Right hindlimb (tissue), 1 donor: ENCODE measurements at places on chromosomes 5 and 9.

- no peak for DNase-seq
These were observed 84.5 kb downstream of the MEGF10 start for GRCh38 chr5:127375124-127375523.

DNA sequence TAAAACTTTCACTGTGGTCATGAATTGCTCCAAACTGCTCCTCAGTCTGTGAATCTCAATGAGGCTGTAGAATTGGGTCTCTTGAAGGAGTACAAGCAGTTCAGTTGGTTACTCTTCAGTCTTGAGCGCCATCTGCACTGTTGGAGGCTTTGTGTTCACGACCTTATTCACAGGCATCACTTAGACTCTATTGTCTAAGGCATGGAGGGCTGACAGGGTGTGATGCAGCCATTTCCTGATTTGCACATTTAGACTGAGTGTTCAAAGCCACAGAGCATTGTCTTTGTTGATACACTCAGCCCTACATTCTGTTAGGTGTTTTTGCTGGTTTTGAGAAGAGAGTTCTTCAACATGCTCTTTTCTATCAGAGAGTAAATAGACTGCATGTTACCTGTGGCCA lies 355.9 kb upstream of the RIOK2 start:
- DNase-seq: no peak

- DNase-seq: no peak
These were observed 781 bp upstream of the COL23A1 start for GRCh38 chr5:178590924-178591423.

GRCh38 chr5:142242272-142242671 lies 82.5 kb downstream of the SPRY4 start:
- no peak for DNase-seq

DNA sequence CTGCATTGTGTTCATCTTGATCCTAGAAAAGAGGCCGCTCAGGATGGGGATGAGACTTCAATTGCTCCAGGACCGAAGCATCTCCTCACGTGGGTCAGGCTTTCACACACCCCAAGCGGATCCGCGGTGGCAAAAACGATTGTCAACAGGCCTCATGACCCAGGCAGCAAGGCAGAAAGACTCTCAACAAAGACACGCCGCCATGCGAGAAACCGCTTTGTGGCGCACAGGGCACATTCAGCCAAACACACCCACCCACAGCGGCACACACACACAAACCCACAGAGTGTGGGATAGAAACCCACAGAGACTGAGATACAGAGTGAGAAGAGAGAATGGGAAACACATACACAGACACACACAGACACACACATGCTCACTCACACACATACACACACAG lies 483.4 kb downstream of the SPATA31A7 start:
- no peak for DNase-seq

DNA sequence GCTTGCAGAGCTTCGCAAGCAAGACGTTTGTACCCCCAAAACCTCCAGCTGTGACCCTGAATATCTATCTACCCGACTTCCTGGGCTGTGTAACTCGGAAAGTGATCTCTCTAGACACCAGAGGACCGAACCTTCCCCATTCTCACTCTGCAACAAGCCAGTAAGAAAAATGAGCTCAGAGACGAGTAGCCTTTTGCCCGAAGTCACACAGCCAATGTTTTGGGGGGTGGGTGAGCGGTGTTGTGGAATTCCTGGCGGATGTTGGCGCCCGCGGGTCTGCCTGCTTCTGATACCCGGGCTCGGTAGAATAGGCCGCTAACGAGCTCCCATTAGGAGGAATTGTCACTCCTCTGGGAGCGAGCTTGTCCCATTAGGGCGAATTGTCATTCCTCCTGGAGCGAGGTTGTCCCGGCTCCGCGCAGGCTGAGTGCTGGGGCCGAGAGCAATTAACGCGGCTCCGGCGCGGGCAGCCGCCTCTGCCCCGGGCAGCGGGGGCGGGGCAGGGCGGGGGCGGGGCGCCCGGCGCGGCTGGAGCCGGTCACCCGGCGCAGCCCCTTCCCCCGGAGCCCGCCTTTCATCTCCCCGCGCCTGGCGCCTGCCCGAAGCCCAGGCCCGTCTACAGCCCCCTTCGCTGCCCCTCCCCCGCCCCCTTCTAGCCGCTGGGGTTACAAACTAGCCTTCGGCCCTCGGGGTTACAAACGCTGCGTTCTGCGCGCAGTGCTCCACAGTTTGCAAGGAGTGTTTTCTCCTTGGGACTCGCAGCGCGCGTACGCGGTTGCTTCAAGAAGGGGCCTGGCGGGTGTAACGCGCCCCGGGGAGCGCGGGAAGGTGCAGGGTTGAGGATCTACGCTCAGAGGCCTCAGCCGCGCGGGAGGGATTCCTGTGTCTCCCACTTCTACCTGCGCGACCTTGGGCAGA lies 3.5 kb upstream of the MSX2 start:
- DNase-seq: no peak

GRCh38 chr9:90741036-90741435 lies 60.6 kb upstream of the SYK start:
- no peak for DNase-seq

- DNase-seq: no peak
These were observed 12.3 kb upstream of the TRAF1 start for GRCh38 chr9:120938851-120939250.

DNA sequence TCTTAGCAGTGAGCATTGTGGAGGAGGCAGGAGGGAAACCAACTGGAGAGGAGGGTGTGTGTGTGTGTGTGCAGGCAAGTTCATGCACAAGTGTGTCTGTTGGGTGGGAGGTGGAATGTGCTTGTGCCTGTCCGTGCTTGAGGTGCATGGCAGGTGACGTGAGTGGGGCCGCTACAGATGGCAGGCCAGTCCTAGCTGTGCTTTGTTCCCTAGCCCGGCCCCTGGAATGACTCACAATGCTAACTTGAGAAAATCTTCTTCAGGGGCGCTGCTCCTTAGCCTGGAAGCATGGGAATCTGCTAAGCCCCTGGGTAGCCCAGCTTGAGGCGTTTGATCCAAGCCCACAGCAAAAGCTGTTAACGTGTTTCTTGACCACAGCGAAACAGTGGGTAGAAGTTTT lies 25.0 kb upstream of the DMRT2 start:
- DNase-seq: no peak

GRCh38 chr9:94300470-94301301 lies 27.8 kb downstream of the NUTM2F start:
- DNase-seq: no peak

GRCh38 chr9:92961627-92962302 lies 14.4 kb downstream of the FGD3 start:
- no peak for DNase-seq

DNA sequence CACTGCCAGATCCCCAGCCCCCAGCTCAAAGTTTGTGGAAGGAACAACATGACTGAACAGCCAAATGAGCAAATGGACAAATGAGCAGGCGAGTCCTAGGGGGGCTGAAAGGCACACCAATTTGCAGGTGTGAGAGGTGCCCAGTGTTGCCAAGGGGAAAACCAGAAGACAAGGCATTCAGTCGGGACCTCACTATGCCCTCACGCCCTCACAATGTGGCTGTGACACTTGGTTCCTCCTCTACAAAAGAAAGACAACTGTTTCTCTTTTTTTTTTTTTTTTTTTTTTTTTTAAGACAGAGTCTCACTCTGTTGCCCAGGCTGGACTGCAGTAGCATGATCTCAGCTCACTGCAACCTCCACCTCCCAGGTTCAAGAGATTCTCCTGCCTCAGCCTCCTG lies 28.0 kb downstream of the TNIP1 start:
- DNase-seq: no peak

GRCh38 chr9:35426627-35427026 lies 63.3 kb upstream of the RUSC2 start:
- no peak for DNase-seq

- DNase-seq: no peak
These were observed 2.0 kb downstream of the EIF4EBP3 start for GRCh38 chr5:140549237-140550144.

- no peak for DNase-seq
These were observed 10.7 kb upstream of the IRX1 start for GRCh38 chr5:3584724-3585531.

DNA sequence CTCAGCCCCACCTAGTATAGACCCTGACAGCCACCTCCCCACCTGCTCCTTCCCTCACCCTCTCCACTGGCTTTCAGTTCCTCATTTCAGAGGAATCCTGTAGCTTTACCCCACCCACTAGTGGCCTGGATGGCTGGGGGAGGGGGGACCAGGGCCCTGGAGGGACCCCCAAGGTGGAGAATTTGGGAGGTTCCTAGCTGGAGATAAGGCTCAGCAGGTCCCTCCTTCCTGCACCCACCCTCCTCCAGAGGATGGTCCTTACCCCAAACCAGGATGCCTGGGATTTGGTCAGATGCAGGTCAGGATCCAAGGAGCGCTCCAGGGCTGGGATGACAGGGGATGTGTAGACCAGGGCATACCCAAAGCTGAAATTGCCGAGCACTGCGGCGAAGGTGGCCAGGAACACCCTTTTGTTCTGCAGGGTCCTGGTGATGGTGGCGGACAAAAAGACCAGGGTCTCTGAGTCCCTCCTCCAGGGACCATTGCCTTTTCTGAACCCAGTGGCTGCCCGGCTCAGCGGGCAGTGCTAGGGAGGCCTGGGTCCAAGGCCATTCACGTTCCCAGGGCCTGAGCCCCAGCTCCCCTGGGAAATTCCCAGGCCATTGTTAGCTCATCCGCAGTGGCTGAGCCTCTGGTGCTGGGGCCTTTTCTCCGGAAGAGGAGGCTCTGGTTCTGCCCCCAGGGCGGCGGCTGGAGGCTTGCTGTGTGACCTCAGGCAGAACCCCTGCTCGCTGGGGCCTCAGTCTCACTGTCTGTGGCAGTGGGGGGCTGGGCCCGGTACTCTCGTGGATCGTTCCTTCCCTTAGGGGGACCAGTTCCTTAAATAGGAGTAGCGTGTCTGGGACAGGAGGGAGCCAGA lies 678 bp downstream of the SLC2A6 start:
- peak; percentile 32 for DNase-seq

DNA sequence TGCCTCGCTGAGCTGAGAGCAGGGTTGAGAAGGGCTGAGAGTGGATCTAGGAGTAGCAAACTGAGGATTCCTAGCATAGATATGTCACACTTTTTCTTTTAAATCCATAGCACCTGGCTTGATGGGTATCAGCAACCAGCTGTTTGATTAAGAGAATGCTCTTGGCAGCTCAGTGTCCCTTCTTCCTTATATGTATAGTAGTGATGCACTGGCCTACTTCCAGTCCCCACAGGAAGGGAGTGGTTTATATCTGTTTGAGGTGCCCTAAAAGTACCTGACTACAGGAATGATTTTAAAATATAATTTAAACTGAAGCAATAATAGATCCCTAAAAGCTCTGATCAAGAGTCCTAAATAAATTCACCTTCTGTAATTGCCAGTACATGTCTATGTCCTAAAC lies 546.8 kb upstream of the ZNF608 start:
- DNase-seq: no peak

DNA sequence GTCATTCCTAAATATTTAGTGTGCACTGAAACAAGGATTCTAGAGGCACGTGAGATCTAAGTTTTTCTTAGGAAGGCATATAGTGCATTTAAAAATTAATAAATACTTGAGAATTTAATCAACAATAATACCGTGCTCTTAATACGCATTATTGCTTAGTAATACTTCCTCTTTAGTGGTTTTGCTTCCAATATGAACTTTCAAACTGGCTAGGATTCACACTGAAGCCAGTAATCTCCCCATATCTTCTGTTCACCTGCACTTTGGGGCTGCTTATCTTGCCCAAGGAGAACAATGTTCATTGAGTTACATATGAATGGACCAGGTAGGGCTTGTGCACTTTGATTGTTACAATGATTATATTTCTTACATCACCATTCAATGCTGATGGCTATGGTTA lies 180.5 kb upstream of the RIOK2 start:
- no peak for DNase-seq

- DNase-seq: no peak
These were observed 100.4 kb downstream of the MEF2C start for GRCh38 chr5:88782571-88782970.

DNA sequence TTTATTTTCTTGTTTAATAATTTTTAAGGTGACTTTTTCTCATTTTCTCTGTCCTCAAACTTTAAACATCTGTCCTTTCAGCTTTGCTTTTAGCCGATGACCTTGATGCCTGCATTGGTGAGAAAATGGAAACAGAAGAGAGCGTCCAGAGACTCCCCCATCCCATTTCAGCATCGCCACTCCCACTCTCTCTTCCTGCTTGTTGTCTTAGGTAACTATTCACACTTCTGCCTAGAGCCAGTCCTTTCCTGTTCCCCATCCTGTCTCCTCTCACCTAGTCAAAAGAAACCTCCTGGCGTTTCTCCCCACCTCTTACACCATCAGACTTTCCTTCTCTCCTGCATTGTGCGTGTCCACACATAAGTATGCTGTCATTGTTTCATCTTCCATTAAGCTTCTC lies 124.6 kb downstream of the MAST4 start:
- DNase-seq: no peak

- DNase-seq: no peak
These were observed 146.3 kb upstream of the FSTL4 start for GRCh38 chr5:133758641-133759040.

- DNase-seq: no peak
These were observed 419.6 kb downstream of the KDM4C start for GRCh38 chr9:7177383-7177782.

DNA sequence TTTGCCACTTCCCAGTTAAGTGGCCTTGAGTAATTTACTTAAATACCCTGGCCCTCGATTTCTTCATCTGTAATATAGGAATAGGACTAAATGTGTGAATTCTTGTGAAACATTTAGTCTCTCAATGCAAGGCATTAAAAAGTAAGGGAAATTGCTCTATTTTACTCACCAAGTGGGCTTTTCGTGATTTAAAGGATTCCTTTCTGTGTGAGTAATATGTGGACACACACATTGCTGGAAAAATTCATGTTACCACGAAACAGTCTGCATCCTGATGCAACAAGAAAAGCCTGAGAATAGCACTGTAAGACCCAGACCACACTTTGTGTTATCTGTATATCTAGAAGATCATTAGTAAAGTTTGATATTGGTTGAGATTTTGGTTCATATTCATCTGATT lies 1243.0 kb upstream of the CDH9 start:
- no peak for DNase-seq

DNA sequence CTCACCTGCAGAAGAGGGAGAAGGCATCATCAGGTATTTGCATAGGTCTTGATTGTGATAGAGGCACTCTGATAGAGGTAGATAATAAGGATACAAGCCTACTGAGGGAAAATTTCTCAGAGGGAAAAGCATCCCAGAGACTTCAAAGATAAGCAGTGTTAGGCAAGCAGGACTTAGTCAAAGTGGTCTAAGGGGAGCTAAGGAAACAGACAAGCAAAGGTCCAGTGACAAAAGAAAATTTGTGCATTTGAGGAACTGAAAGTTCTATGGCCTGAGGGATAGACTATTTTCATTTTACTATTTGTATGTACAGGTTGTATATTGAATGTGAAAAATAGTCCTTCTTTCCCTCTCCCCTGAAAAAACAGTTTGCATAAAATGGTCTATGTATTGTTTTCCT lies 27.4 kb downstream of the OXCT1 start:
- no peak for DNase-seq

GRCh38 chr5:36359267-36359666 lies 57.6 kb upstream of the RANBP3L start:
- no peak for DNase-seq
